Activated naive CD4-positive, alpha-beta T cell treated with anti-CD3 and anti-CD28 coated beads, Interleukin-2, amount 50 U/mL, for 72 hours (primary cell): ENCODE measurements at places on chromosomes 4 and X. TPM values are rescaled to one million over a fixed set of nuclear protein-coding genes. Genes with fewer than 3 reads are reported as not detected.

Gene CHIC1
- total RNA-seq, result 3.7 TPM

Gene MMRN1
- total RNA-seq, result 0.11 TPM

Gene MAGEE2
- total RNA-seq, result not detected

Gene TMEM156
- total RNA-seq, result 13.8 TPM

Gene SSX4
- total RNA-seq, result not detected

Gene RBMXL3
- not detected for total RNA-seq

Gene GYPA
- total RNA-seq, result not detected

Gene PROM1
- total RNA-seq, result 0.06 TPM

Gene HHIP
- total RNA-seq, result not detected

Gene NPNT
- 0.06 TPM for total RNA-seq
